Stimulated activated CD4-positive, alpha-beta T cell treated with anti-CD3 and anti-CD28 coated beads, Interleukin-4, amount 100 ng/mL, for 48 hours (primary cell): ENCODE measurements at places on chromosomes 3 and 15.

GRCh38 chr3:38141173-38141951 lies 2.9 kb downstream of the MYD88 start:
- DNase-seq: no peak

GRCh38 chr15:32957219-32957618 lies 237.3 kb downstream of the FMN1 start:
- DNase-seq: no peak

DNA sequence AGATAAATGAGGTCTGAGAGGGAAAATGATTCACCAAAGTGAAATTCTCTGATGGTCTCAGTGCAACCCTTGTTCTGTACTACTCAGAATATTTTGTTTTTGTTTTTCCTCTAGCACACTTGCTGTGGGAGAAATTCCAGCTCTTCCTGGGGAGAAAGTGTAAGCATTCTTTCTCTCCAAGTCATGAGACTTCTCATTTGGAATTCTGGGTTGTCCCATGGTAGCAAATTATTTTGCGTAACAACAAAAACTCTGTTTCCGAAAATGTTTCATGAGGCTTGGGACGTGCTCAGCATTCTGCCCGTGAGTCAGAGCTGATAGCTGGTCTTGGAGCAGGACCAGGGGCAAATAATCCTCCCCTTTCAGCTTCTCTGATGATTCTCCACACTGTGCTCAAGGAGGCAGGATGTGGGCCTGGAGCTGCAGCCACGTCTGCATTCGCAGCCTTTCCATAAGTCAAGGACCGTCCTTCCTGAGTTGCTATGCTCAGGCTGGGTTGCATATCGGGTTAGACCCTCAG lies 70.3 kb downstream of the SENP2 start:
- DNase-seq: no peak

DNA sequence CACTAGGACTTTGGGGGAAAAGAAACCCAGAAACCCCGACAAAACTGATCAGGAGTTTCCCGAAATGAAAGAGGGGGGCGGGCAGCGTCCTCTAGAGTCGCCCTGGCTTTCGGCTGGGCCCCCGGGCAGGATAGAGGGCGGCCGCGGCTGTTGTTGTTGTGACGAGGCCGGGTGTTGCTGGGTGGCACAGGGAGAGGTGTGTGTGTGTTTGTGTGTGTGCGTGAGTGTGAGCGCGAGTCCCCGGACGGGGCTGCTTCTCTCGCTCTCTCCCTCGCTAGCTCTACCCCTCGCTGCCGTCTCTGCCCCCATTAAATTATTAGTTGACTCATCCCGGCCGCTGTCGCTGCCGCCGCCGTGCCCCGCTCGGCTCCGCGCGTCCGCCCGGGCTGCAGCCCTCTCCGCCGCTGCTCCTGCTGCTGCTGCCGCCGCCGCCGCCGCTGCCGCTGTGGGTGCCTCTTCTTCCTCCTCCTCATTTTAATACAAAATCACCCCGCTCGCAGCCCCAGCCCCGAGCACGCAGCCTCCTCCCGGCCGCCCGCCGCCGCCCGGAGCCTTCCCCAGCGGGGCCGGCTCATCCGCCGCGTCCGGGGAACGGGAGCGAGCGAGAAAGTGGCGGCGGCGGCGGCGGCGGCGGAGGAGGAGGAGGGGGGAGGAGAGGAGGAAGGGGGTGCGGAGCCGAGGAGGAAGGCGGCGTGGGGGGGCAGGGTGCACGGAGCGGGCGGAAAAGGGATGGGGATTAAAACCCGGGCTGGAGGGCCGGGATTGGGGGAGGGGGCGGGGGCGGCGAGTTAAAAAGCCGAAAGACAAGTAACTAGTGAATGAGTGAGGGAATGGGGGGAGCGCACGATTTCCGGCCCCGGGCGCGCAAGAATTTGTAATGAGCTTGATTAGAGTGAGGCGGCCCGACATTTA lies at the start of gene SATB1:
Gene SATB1, minus strand, starts transcription at position 611 of the 912 bp plus-strand sequence. CDS start 4,372 bp downstream, outside the sequence.
- DNase-seq: no peak

GRCh38 chr15:65857718-65858402 lies 11.4 kb upstream of the RAB11A start:
- DNase-seq: no peak

DNA sequence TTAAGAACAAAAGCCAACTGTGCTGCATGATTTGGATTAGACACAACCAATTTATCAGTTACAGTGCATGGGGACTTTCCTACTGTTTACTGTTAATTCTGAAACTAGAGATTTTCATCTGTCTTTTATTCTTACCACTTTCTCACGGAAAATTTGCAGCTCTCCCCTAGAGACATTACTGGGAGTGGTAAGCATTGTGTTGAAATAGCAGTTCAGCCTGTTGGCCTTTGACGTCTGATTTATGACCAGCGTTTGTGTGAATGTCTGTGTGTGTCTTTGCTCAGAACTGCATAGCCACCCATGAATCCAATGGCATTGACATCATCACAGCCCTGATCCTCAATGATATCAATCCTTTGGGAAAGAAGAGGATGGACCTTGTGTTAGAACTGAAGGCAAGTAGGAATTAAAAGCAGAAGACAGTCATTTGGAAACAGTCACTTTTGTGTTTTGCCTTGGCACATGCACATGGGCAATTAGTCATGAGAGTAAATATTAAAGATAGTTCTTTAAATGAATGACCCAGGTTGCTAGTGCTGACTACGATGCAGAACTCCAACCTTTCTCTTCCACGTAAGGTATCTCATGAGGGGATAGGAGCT lies 202.2 kb upstream of the BHLHE40 start:
- no peak for DNase-seq

- DNase-seq: no peak
Observed at GRCh38 chr3:47186285-47186684, 22.4 kb upstream of the SETD2 start.

GRCh38 chr3:139577909-139578308 lies 38.4 kb upstream of the RBP1 start:
- DNase-seq: no peak
